Stimulated activated CD8-positive, alpha-beta memory T cell treated with anti-CD3 and anti-CD28 coated beads, Interleukin-4, amount 100 ng/mL, for 24 hours (primary cell): ENCODE measurements at places on chromosomes 12 and 14.
A peak's percentile ranks its signal among the peaks of the same experiment; 100 is the strongest.

GRCh38 chr14:104293231-104293841, 154.9 kb downstream of the KIF26A start:
- no peak for DNase-seq

- peak; percentile 1 for DNase-seq
Measured at GRCh38 chr12:94208622-94208966, 60.2 kb downstream of the PLXNC1 start.

DNA sequence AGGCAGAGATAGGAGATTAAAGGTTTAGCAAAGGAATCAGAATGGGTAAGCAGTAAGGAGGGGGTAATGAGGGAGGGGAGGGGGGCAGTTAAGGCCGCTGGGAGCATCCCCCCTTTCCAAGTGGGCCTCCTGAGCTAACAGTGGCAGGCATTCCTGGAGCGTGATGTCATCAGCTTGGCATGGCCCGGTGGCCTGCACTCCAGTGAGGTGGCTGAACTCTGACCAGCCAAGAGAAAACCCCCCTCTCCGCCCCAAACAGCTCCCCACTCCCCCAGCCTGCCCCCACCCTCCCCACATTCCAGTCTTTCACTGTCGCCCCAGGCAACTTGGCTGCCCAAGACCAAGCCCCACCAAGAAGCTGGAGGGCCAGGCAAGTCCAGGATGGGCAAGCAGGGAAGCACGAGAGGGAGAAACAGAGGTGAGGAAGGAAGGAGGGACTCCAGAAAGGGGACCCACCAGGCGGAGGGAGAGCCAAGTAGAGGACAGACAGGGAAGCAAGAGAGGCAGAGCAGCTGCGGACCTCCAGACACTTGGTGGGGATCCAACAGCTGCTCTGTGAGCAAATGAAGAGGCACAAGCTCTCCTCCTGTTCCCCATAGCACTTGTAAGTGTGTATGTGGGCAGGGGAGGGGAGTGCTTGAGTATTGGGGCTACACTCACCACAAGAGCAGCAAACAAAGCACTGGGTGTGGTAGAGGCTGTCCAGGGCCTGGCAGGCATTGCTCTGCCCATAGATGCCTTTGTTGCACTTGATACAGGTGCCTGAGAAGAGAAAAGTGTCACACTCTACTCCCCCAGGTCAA, 4.5 kb downstream of the AJUBA start:
- no peak for DNase-seq

- no peak for DNase-seq
Measured at GRCh38 chr14:32366256-32366879, 37.3 kb downstream of the AKAP6 start.

DNA sequence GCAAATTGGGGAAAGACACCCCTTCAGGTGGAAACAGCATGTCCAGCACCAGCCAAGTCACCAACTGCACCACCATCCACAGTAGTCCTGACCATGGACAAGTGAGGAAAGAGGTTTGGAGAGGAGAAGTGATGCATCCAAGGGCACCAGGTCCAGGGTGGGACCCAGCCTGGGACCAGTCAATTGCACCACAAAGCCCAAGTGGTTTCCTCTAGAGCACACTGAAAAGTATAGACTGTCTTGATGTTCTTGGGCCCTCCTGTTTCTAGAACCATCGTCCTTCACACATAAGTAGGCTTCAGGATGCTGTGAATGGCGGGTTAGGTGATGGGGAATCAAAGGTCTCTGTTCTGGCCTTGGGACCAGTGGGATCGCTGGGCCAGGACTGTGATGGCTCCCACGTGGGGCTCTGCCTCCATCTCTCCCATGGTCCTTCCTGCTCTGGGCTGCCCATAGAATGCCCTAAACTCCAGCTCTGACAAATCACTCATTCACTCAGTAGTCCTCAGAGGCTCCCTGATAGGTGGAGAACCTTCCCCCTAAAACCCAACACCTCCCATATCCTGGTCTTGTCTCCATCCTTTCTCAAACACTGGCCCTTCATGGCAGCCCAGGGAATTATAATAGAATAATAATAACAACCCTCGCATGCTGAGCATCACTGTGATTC, 9.2 kb downstream of the KRT79 start:
- no peak for DNase-seq

DNA sequence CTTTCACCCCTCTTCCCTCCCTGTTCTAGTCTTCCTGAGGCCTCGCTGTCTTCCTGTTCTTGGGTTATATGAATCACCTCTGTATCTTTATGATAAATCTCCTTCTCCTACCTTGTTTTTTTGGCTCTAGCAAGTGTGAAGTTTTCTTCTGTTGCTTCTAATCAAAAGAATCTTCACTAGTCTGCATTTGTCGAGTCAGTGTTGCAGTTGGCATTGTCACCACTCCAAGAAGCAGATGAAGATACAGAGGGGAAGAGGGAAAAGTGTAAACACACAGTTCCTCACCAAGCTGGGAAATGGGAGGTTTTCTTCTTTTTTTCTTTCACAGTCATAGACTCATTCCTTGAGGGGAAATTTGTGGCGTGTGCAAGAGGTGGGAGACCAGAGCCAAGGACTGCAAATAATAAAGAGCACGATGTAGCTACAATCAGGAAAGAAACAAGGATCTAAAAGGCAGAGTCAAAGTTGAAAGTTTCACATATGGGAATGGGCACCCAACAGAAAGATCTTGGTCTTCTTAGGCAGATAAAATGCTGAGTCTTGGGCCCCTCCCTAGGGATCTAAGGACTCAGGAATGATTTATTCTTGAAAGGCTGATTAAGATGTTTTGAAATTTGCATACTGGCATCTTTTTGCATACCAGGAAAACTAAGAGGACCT, 22.2 kb upstream of the PRICKLE1 start:
- DNase-seq, result no peak

DNA sequence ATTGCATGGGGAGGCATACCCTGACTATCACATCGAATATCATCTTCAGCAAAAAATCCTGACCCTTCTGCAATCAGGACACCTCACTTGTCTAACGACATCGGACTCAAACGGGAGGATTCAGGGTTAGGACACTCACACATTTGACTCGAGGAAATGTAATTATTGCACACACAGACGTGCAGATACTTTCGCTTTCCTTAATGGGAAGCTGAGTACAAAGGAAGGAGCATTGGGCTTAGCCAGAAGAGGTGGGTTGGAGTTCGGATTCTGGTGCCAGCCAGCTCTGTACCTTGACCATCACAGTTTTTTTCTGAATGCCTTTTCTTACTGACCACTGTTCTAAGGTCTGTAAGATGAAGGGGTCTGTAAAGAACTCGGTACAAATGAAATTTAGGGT, 260.4 kb downstream of the GALC start:
- no peak for DNase-seq

- DNase-seq, result no peak
Measured at GRCh38 chr14:86712176-86712575, 1182.2 kb downstream of the FLRT2 start.

DNA sequence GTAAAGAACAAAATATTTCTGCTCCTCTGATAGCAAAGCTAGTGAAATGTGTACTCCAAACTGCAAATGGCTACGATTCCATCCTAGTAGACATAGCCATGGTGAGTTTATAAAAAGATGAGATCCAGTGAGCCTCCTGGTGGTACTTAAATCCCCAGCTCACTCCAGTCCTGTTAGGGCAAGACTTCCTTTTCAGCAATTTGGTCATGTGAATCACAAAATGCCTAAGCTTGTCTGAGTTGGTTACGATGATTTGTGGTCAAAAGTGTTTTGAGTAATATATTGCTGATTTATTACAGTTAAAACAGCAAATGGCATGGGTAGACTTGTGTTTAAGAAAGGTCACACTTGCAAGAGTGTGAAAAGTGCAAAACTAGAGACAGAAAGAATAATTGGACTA, 102.7 kb upstream of the NAV3 start:
- DNase-seq, result no peak

DNA sequence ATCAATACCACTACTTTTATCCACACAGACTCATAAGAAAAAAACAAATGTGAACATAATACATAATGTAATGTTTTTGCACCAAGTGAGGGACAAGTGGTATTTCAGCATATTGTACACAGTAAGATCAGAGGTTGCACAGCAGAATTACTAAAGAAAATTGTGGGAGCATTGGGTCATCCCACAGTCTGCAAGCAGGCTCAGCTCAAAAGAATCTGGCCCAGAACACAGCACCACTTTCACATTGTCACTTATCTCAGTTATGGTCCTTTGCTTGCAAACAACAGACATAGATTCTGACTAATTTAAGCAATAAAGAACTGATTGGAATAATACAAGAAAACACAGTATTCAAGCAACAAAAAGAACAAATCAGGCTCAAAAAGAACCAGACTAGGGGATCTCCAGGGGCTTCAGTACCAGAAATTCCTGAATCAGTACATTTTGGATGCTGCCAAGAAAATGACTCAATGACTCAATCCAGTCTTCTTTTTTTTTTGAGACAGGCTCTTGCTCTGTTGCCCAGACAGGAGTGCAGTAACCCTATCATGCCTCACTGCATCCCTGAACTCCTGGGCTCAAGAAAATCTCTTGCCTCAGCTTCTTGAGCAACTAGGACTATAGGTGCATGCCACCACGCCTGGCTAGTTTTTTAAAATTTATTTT, 42.9 kb upstream of the EEA1 start:
- no peak for DNase-seq

DNA sequence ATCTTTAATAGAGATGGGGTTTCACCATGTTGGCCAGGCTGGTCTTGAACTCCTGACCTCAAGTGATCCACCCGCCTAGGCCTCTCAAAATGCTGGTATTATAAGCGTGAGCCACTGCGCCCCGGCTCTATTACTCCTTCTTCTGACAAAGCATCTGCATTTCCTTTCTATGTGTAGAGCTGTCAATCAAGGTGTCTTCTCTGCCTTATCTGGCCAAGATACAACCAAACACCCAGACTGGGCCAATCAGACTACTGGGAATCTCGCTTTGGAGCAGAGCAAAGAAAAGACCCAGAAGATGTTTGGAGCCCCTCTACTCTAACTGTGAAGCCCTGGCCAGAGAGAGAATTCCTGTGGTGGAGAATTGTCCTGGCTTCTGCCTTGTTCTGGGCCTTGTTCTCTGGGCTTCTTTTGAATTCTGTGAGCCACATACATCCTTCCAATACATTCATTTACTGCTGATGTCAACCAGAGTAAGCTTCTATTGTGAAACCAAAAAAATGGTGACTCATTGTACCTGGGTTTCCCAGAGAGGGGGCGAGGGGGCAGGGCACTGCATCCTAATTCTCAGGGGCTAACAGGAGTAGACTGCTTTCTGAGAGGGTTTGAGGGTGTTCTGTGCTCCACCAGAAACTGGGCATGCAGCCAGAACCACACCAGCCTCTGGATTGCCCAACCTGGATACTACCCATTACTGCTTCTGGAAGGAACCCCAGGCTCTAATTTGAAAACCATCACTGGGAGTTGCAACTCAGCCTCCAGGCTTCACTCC, 18.8 kb upstream of the FLVCR2 start:
- DNase-seq, result peak; percentile 54

DNA sequence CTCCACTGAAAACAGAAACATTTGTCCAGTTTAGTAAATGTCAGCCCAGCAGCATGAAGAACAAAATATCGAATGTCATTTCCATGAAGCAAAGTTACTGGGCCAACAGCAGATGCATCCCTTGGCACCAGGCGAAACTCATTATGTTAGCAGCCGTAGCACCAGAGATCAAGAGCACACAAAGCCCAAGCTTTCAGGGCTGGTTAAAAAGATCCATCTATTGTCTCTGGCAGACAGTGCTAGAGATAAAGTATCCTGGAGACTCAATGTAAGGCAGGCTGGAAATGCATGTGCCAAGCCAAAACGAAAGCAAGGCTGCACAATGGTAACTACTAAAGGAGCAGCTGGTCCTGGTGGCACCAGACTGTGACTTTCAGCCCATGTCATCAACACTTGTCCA, 120.3 kb upstream of the PLEKHG7 start:
- no peak for DNase-seq

- no peak for DNase-seq
Measured at GRCh38 chr14:77529213-77529612, 30.6 kb upstream of the ISM2 start.

GRCh38 chr12:86122846-86123468, 133.2 kb downstream of the MGAT4C start:
- DNase-seq, result no peak

- no peak for DNase-seq
Measured at GRCh38 chr14:32472076-32472475, 143.0 kb downstream of the AKAP6 start.

- DNase-seq, result no peak
Measured at GRCh38 chr14:98198385-98198784, 1073.6 kb downstream of the BCL11B start.

DNA sequence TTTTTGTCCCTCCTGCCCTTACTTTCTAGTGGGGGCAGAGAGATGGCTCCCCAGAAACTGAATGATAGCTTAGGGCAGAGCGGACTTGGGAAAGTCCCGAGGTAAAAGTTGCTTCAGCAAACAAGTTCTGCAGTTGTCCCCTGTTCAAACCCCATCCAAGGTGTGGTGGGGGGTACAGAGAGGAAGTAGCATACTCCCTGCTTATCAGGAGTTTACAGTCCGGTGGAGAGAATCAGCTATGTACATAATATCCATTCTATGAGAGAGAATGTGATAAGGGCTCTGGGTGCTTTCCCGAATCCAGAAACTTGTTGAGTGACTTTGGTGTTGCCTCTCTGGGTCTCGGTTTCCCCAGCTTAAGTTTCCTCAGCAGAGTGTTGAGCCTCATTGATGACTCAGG, 40.4 kb upstream of the VRK1 start:
- DNase-seq, result no peak
